Activated CD4-positive, alpha-beta T cell treated with anti-CD3 and anti-CD28 coated beads, Interleukin-2, amount 10 ng/mL, durations not matched to agents 24 days and 14 days (primary cell): ENCODE measurements at places on chromosomes 5 and 9. TPM values are rescaled to one million over a fixed set of nuclear protein-coding genes. Genes with fewer than 3 reads are reported as not detected.

The ANXA2R gene
- total RNA-seq, result 1.1 and 1.2 TPM in 2 replicates

GRCh38 chr5:33238826-33239695 lies 201.7 kb upstream of the TARS1 start:
- no peaks in the 10 kb centered on the region for H3K27me3 ChIP-seq
- H3K4me3 ChIP-seq, result no peak overlapping the region
- H3K27ac ChIP-seq, result no peak overlapping the region
- DNase-seq, result no peak
- peaks cover 34% of the 10 kb centered on the region for H3K4me1 ChIP-seq
- H3K36me3 ChIP-seq, result peaks cover 1% of the 10 kb centered on the region

The CBY3 gene
- 0.45 and 0.63 TPM in 2 replicates for total RNA-seq

- H3K4me1 ChIP-seq, result no peaks in the 10 kb centered on the region
- peaks cover 4% of the 10 kb centered on the region for H3K27me3 ChIP-seq
- no peak overlapping the region for H3K27ac ChIP-seq
- H3K4me3 ChIP-seq, result no peak overlapping the region
- H3K36me3 ChIP-seq, result no peaks in the 10 kb centered on the region
Observed at GRCh38 chr9:70635790-70636189, 221.3 kb upstream of the KLF9 start.

GRCh38 chr5:175211956-175212756 lies 231.8 kb downstream of the DRD1 start:
- no peak overlapping the region for H3K4me3 ChIP-seq
- H3K4me1 ChIP-seq, result no peaks in the 10 kb centered on the region
- peaks cover 6% of the 10 kb centered on the region for H3K27me3 ChIP-seq
- no peaks in the 10 kb centered on the region for H3K36me3 ChIP-seq

The ADAMTSL2 gene
- total RNA-seq, result not detected in 2 replicates

DNA sequence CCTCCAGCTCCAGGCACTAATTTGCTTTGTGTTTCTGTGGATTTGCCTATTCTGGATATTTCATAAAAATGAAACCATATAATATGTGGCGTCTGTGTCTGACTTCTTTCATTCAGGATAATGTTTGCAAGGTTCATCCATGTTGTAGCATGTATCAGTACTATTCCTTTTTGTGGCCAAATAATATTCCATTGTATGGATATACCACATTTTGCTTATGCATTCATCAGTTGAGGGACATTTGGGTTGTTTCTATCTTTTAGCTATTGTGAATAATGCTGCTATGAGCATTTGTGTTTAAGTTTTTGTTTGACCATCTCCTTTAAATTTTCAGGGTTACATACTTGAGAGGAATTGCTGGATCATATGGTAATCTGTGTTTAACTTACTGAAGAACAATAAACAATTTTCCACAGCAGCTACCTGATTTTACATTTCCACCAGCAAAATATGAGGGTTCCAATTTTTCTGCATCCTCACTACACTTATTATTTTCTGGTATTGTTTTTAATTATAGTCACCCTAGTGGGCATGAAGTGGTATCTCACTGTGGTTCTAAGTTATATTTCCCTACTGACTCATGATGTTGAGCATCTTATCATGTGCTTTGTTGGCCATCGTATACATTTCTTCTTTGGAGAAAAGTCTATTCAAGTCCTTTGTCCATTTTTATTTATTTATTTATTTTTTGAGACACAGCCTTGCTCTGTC lies 63.9 kb downstream of the GCNT4 start:
- H3K27me3 ChIP-seq, result no peaks in the 10 kb centered on the region
- H3K4me1 ChIP-seq, result no peaks in the 10 kb centered on the region
- H3K36me3 ChIP-seq, result no peaks in the 10 kb centered on the region
- H3K27ac ChIP-seq, result no peak overlapping the region

GRCh38 chr5:139692679-139693308 lies 44.6 kb downstream of the CXXC5 start:
- H3K27ac ChIP-seq, result no peak overlapping the region
- peaks cover 4% of the 10 kb centered on the region for H3K4me1 ChIP-seq
- H3K27me3 ChIP-seq, result peaks cover 17% of the 10 kb centered on the region
- H3K36me3 ChIP-seq, result no peaks in the 10 kb centered on the region
- no peak overlapping the region for H3K4me3 ChIP-seq
- no peak for DNase-seq

- H3K36me3 ChIP-seq, result no peaks in the 10 kb centered on the region
- no peaks in the 10 kb centered on the region for H3K4me1 ChIP-seq
- no peaks in the 10 kb centered on the region for H3K27me3 ChIP-seq
- H3K27ac ChIP-seq, result no peak overlapping the region
Observed at GRCh38 chr5:20109326-20109725, 121.3 kb upstream of the CDH18 start.

The F2RL2 gene
- not detected in 2 replicates for total RNA-seq

DNA sequence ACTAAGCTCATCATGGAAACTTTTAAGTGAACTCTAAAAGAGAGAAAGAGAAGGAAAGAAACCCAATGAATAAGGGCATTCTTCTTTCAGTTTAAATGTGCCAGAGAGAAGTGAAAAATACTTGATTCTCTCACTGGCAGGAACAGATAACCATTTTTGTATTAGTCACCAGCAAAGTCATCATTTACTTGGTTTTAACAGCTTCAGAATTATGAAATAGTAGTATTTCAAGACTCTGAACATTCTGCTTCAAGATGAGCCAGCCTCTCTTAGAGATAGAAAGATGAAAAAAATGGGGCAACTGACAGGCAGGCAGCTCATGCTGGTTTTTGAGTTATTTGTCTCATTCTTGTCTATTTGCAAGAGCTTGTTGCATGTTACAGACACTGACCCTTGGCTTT lies 103.5 kb downstream of the GCNT1 start:
- DNase-seq, result no peak

The NTRK2 gene
- 2.3 and 2.4 TPM in 2 replicates for total RNA-seq

- peaks cover 6% of the 10 kb centered on the region for H3K27me3 ChIP-seq
- no peak overlapping the region for H3K4me3 ChIP-seq
- H3K36me3 ChIP-seq, result no peaks in the 10 kb centered on the region
- no peaks in the 10 kb centered on the region for H3K4me1 ChIP-seq
Observed at GRCh38 chr5:73856997-73857396, 231.0 kb downstream of the ARHGEF28 start.

- no peaks in the 10 kb centered on the region for H3K36me3 ChIP-seq
- peaks cover 7% of the 10 kb centered on the region for H3K27me3 ChIP-seq
- no peak overlapping the region for H3K27ac ChIP-seq
- no peak overlapping the region for H3K4me3 ChIP-seq
- no peak for DNase-seq
Observed at GRCh38 chr5:1760656-1761452, 38.8 kb downstream of the MRPL36 start.

DNA sequence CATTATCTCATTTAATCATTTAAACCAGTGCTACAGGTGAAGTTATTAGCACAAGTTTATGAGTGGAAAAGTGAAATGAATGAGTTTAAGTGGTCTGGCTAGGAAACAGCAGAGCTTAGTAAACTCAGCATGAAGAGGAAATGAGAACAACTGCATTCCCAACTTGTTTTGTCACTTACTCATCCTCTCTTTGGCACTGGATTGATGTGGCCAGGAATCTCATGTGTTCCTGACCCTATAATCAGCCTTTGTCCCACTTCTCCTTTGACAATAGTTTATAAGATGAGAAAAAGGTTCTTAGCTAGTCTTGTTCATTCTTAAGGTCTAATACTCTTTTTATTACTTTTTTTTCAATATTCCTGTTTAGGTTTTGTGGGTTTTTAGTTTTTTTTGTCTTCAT lies 559.2 kb upstream of the TLE4 start:
- H3K36me3 ChIP-seq, result no peaks in the 10 kb centered on the region
- H3K4me1 ChIP-seq, result no peaks in the 10 kb centered on the region
- no peak overlapping the region for H3K27ac ChIP-seq
- H3K4me3 ChIP-seq, result no peak overlapping the region

DNA sequence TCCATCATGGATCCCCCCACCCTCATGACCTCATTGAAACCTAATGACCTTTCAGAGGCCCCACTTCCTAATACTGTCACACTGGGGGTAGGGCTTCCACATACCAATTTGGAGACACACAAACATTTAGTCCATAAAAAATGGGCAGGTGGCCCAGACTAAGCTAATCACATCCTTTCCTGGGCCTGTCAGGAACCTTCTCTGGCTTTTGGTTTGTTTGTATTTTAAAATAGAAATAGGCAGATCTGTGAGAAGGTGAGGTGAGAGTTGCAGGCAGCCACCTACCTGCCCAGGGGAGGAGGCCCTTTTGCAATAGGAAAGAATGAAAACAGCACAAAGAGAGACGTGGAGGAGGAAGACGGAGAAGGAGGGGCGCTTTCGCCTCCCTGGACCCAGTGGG lies 90.2 kb upstream of the BOD1 start:
- no peaks in the 10 kb centered on the region for H3K4me1 ChIP-seq
- H3K4me3 ChIP-seq, result no peak overlapping the region
- H3K36me3 ChIP-seq, result no peaks in the 10 kb centered on the region
- H3K27me3 ChIP-seq, result no peaks in the 10 kb centered on the region
- no peak overlapping the region for H3K27ac ChIP-seq
- no peak for DNase-seq

The DOCK2 gene
- total RNA-seq, result 206 and 215 TPM in 2 replicates

GRCh38 chr9:95627802-95628201 lies 111.0 kb upstream of the PTCH1 start:
- no peak overlapping the region for H3K27ac ChIP-seq
- no peak for DNase-seq
- H3K27me3 ChIP-seq, result peaks cover 2% of the 10 kb centered on the region
- no peak overlapping the region for H3K4me3 ChIP-seq
- H3K4me1 ChIP-seq, result peaks cover 13% of the 10 kb centered on the region
- H3K36me3 ChIP-seq, result peaks cover 2% of the 10 kb centered on the region

DNA sequence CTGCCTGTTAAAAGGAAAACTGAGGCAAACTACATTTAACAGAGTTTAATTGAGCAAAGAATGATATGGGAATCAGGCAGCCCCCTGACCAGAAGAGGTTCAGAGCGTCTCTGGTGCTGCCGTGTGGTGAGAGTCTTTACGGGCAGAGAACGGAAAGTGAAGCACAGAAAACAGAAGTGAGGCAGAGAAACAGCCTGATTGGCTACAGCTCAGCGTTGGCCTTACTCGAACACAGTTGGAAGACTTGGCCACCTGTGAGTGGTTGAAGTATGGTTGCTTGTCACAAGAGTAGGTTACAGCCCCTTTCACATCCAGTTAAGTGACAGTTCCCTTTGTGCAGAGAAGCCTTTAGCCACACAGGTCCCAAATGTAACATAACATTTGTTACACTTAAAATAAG lies 16.9 kb upstream of the FBP1 start:
- H3K4me3 ChIP-seq, result peak overlapping the region; percentile 77
- peaks cover 30% of the 10 kb centered on the region for H3K4me1 ChIP-seq
- H3K27me3 ChIP-seq, result peaks cover 9% of the 10 kb centered on the region
- peak overlapping the region; percentile 75 for H3K27ac ChIP-seq

DNA sequence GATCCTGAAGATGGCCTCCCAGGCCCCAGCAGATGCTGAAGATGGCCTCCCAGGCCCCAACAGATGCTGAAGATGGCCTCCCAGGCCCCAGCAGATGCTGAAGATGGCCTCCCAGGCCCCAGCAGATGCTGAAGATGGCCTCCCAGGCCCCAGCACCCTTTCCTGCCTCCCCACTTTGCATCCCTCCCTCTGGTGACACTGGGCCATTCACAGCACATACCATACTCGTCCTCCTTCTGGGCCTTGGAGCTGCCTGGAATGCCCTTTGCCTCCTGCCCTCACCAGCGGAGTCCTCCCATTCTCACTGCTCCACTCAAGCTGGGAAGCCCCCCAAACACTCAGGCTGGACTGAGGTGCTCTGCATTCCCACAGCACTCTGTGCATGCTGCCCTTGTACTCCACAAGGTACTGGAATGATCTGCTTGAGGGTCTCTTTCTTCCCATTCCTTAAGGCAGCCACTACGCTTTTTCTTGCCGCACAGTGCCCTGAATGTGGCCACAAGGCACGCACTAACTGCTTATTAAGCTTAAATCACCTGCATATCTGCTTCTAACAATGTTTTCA lies 550.0 kb downstream of the BNC2 start:
- H3K27ac ChIP-seq, result no peak overlapping the region
- no peak overlapping the region for H3K4me3 ChIP-seq
- DNase-seq, result no peak
- no peaks in the 10 kb centered on the region for H3K36me3 ChIP-seq
- no peaks in the 10 kb centered on the region for H3K4me1 ChIP-seq

The PHF24 gene
- total RNA-seq, result 0.14 and 0.57 TPM in 2 replicates

DNA sequence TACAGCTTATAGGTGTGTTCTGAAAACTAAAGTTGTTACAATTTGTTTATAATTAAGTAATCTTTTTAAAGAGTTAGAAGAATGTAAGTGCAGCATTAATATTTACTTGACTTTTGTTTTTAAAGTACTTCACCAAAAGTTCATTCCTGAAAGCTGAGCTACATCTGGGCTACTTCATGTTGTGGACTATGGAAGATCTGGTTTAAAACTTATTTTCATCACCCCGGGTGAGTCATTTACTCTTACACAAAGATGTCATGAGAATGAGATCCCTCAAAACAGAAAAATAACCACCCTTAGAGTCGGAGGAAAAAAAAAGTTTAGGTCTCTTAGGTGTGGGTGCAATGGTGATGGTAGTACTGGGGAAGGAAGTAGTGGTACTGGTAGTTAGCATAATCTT lies 5.1 kb downstream of the POU5F2 start:
- no peak overlapping the region for H3K27ac ChIP-seq
- no peak for DNase-seq
- H3K36me3 ChIP-seq, result no peaks in the 10 kb centered on the region
- H3K4me3 ChIP-seq, result no peak overlapping the region
- no peaks in the 10 kb centered on the region for H3K4me1 ChIP-seq
- H3K27me3 ChIP-seq, result no peaks in the 10 kb centered on the region

GRCh38 chr9:121474231-121474947 lies 25.3 kb downstream of the GGTA1 start:
- H3K4me3 ChIP-seq, result no peak overlapping the region
- DNase-seq, result no peak
- H3K4me1 ChIP-seq, result no peaks in the 10 kb centered on the region
- H3K27me3 ChIP-seq, result peaks cover 32% of the 10 kb centered on the region

DNA sequence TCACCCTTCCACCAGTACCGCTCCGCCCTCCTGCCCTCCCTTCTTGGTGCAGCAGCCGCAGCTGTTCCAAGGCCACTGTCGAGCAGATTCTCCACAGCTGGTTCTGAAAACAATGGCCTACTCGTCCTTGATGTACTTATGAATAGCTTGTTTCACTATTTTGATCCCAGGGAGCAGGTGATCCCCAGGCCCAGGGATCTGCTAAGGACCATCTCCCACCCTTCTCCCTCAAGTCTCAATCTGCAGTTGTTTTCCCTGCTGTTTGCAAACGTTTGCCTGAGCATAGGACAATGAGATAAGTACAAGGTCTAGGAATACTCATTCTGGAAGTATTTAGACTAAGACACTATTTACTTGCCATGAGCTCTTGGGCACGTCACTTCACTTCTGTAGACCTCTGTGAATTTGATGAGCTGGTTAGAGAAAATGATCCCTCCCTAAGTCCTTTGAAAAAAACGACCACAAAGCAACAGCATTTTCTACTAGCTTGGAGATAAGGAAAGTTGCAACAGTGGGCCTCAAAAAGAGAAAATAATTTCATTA lies 1.8 kb downstream of the LURAP1L start:
- H3K27me3 ChIP-seq, result peaks cover 22% of the 10 kb centered on the region
- no peaks in the 10 kb centered on the region for H3K36me3 ChIP-seq
- H3K4me3 ChIP-seq, result peak overlapping the region; percentile 69
- H3K4me1 ChIP-seq, result peaks cover 4% of the 10 kb centered on the region
